ENCODE measurements at places on chromosomes 16 and 17. TPM values are rescaled to one million over a fixed set of nuclear protein-coding genes. Genes with fewer than 3 reads are reported as not detected.

CCDC144A gene
- 0.44 TPM for polyA plus RNA-seq

- no peak for DNase-seq
These were observed 451.4 kb upstream of the CCL2 start for GRCh38 chr17:33803686-33804085.

CCL16 gene
- polyA plus RNA-seq, result not detected

- DNase-seq, result peak; percentile 65
These were observed 16.7 kb downstream of the HSD11B2 start for GRCh38 chr16:67447508-67448076.

GRCh38 chr16:50276326-50276640, 9.9 kb downstream of the ADCY7 start:
- DNase-seq, result no peak

GRCh38 chr17:2150806-2151205, 95.9 kb downstream of the HIC1 start:
- DNase-seq, result no peak

CCL7 gene
- polyA plus RNA-seq, result not detected

DNA sequence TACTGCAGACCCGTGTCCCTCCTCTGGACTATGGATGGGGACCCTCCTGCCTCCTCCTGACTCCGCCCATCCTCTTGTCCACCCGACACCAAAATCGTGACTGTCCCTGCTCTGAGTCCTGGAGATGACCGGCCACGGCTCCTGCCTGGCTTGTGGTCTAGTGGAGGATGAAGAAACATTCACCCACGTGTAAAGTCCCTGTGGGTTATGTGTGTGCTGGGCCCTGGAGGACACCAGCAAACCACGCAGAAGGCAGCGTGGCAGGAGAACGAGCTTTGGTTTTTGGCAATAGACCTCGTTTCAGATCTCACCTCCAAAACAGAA, 11.9 kb downstream of the SPNS2 start:
- DNase-seq, result no peak

TNFRSF17 gene
- not detected for polyA plus RNA-seq

KRT36 gene
- not detected for polyA plus RNA-seq

DNA sequence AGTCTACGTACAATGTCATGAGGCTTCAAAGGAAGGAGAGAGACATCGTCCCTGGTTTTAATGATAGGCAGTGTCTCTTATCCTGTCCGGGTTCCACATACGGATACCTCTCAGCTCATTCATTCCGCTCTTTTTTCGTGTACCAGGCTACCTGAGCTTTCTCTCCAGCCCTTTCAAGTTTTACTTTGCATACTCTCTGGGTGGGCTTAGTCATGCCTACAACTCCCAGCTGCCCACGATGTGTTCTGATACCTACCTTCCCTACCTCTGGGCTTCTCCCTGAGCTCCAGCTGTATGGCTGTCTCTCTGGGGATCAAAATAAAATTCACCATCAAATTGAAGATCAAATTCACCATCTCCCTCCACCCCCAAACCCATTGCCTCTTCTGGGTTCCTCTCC, 354.0 kb upstream of the EEF2KMT start:
- no peak for DNase-seq

GRCh38 chr16:27867122-27868110, 196.1 kb downstream of the GSG1L start:
- DNase-seq, result peak; percentile 99

- no peak for DNase-seq
These were observed 49.5 kb upstream of the MRPS23 start for GRCh38 chr17:57899391-57899790.

All from K562 (cell line).